ENCODE measurements at places on chromosomes 12 and 14. TPM values are rescaled to one million over a fixed set of nuclear protein-coding genes. Genes with fewer than 3 reads are reported as not detected.

LRTM2 gene
- total RNA-seq = not detected

SETD1B gene
- total RNA-seq = 8.0 TPM

ACAD10 gene
- total RNA-seq = 14.9 TPM

PLBD1 gene
- 1.0 TPM for total RNA-seq

SMCO2 gene
- 0.50 TPM for total RNA-seq

CAPZA3 gene
- not detected for total RNA-seq
